Jurkat, Clone E6-1 (cell line): ENCODE measurements at places on chromosomes 2 and 18.

DNA sequence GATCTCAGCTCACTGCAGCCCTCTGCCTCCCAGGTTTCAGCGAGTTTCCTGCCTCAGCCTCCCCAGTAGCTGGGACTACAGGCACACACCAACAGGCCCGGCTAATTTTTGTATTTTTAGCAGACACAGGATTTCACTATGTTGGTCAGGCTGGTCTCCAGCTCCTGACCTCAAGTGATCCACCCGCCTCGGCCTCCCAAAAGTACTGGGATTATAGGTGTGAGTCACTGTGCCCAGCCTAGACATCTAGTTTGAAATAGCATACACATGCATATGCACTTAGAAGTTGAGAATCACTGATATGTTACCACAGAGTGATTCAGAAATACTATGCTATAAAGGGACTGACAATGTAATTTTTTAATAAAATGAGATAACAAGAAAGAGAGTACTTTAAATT, 69.8 kb upstream of the CDKL4 start:
- no peak for DNase-seq

DNA sequence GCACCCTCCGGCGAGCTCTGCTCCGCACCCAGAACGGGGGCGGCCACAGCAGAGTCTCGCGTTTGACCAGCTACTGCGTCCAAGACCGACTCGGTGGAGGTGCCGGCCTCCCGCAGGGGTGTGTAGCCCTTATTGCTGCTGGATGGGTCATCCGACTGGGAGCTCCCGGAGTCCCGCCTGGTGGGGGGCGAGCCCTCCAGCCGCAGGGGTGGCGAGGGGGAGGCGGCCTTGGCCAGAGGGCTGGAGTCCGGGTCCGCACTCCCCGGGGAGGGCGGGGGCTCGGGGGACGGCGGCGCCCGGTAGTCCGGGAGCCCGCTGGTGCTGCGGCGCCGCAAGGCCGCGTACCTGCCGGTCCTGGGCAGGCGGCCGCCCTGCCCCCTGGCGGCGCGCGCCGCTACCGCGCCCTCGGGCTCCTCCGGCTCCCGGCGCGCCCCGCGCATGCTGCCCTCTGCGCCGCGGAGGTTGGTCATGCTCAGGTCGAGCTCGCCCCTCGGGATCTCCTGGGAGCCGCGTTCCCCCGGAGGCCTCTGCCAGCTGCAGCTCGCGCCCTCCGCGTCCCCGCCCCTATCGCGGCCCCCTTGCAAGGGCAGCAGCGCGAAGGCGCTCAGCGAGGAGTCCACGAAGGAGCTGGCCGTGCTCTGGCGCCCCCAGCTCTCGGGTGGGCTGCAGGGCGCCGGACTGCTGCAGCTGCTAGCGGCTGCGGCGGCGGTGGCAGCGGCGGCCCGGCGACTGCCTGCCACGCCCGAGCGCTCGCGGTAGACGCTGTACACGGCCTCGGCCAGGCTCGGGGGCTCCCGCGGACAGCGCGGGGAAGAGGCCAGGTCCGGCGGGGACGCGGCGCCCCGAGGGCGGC, 4.8 kb downstream of the TMEM200C start:
- no peak for DNase-seq

GRCh38 chr2:129708221-129708967, 271.1 kb upstream of the RAB6C start:
- DNase-seq: no peak

- DNase-seq: no peak
Observed at GRCh38 chr2:141341444-141341843, 789.4 kb downstream of the LRP1B start.

- no peak for DNase-seq
Observed at GRCh38 chr2:190891889-190892288, 11.3 kb downstream of the GLS start.

GRCh38 chr2:190515687-190516086, 18.8 kb downstream of the NEMP2 start:
- DNase-seq: peak; percentile 66

GRCh38 chr2:71941726-71942525, 205.7 kb downstream of the CYP26B1 start:
- DNase-seq: no peak

GRCh38 chr2:238127165-238128060, 11.1 kb upstream of the KLHL30 start:
- DNase-seq: no peak

DNA sequence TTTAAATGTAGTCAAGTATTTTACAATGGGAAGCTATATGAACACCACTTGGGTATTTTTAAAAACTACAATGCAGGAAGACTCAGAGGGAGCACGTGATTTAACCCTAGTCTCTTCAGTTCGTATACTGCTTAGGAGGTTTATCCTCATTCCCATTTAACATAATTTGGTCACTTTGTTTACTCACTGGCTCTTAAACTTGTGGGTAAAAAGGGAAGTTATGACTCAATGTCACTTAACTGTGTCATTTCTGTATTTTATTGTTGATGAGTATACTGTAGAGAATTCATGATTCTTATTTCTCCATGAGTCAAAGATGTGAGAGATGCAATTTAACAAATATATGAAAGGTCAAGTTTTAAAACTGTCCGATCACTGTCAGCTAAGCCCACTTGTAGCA, 48.2 kb downstream of the SLC66A3 start:
- no peak for DNase-seq

DNA sequence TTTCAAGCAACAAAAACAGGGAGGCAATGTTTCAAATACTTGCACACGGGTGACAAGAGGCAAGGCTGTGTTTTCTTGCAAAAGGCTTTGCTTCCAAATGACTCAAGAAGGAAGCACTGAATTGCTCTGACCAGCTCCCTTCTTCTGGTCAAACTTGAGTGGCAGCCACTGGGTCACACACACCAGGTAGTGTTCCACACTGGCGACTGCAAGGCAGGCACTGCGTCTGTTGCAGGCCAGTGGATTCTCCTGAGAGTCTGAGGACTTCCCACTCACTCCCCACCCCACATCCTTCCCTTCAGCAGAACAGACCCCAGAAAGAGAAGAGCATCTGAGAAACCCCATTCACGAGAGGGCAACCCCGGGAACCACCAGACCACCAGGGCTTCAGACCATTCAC, 19.8 kb downstream of the PARD6G start:
- no peak for DNase-seq

DNA sequence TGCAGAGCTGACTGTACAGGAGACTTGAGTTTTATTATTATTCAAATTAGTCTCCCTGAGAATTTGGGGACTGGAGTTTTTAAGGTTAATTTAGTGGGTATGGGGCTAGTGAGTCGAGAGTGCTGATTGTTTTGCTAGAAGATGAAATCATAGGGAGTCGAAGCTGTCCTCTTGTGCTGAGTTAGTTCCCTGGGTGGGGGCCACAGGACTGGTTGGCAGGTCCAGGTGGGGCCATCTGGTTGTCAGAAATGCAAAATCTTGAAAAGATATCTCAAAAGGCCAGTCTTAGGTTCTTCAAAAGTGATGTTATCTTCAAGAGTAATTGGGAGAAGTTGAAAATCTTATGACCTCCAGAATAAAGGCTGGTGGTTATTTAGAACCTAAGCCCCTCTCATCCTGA, 267.3 kb downstream of the MYCN start:
- DNase-seq: no peak

DNA sequence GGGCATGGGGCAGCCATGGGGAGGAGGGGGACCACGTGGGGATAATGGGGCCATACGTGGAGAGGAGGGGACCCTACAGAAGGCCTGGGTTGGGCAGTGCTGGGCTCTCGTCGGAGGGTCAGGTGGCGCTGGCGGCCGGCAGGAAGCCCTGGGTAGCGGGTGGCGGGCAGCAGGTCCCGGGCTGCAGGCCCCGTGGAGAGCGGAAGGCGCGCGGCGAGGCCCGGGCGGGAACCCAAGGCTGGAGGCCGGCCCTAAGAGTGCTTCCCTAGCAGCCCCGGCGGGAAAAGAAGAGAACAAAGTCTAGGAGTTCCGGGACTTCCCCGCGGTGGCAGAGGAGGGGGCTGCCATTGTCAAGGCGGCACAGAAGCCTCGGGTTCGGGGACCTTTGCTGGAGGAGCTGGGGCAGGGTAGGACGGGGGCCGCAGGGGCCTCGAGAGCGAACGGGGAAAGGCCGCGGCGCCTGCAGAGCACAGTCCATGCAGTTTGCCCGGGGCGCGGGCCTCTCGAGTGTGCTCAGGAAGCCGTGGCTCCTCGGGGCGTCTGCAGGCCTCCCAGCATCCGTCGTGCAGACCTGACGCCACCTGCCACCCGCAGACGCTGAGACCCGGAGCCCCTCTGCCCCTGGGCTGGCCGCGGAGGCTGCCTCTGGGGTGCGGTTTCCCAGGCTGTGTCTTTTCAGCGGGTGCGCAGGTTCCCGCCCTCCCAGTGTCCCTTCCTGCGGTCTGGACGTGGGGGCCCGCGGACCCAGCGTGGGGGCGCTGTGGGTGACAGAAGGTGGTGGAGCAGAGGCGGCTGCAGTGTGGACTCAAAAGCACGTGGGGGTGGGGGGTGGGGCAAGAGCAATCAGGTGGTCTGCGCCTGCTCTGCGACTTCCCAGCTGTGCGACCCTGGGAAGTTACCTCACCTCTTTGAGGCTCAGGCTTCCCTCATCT, 19.4 kb upstream of the NCL start:
- DNase-seq: no peak

GRCh38 chr2:66850376-66850775, 415.5 kb downstream of the MEIS1 start:
- no peak for DNase-seq

DNA sequence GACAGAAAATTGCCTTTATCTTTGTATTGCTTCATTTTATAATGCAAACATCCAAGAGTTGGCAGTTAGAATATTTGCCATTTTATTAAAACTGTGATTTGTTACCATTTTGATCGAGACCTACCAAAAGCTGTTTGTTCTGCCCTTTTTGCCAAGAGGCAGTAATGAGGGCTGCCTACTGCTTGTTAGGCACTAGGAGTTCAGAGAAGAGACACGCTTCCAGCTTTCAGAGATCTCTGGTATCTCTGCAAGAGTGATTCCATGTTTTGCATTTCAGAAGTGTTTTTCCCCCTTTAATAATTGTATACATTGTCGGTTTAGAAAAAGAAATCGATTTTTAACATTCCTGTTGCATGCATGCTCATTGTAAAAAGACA, 628 bp downstream of the MRPL30 start:
- peak; percentile 18 for DNase-seq

DNA sequence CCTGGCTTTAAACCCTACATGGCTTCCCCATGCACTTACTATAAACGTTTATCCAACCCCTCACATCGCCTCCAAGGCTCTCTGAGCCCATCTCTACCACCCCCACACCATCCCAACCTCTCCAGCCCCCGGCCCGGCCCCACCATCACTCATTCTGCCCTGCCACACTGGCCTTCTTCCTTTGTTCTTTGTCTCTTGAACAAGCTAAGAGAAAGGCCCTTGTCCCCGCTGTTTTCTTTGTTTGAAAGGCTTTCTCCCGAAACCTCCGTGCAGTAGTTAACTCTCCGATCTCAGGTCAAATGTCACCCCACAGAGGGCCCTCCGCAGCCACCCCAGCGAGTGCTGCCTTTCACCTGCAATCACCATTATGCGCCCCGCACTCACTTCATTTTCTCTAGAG, 100.4 kb downstream of the AFF3 start:
- no peak for DNase-seq

- no peak for DNase-seq
Observed at GRCh38 chr2:216911886-216912285, 52.0 kb upstream of the TNP1 start.

DNA sequence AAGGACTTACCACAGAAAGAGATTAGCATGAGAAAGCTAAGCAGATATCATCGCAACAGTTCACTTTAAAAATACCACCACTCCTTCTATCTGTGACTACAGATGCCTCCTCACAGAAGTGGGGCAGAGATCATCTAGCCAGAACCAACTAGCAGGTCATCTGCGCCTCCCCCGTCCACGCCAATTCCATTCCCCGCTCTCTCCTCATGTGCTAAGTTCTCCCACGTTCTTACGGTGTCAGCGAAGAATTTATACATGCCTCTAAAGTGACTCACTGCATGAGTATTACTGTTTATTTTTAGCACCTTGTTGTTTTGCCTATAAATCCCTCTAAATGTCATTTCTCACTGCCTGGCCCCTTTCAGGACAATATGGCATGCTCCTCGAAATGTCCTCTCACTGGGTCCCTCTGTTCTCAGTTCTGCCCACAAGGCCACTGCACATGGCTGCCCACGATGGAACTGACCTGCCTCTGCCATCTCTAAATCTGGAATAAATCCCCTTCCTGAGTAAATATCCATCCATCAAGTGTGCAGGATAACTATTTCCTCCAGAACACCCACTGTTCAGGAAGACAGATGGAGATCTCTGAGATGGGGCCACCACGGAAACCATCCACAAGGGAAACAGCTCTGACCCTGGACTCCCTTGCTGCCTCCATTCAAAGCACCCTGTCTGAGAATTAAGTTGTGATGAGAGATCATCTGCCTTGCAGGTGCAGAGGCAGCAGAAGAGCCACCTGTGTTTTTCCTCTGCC, 137.7 kb downstream of the IRS1 start:
- DNase-seq: no peak

- no peak for DNase-seq
Observed at GRCh38 chr2:43126817-43127207, 99.6 kb downstream of the ZFP36L2 start.

DNA sequence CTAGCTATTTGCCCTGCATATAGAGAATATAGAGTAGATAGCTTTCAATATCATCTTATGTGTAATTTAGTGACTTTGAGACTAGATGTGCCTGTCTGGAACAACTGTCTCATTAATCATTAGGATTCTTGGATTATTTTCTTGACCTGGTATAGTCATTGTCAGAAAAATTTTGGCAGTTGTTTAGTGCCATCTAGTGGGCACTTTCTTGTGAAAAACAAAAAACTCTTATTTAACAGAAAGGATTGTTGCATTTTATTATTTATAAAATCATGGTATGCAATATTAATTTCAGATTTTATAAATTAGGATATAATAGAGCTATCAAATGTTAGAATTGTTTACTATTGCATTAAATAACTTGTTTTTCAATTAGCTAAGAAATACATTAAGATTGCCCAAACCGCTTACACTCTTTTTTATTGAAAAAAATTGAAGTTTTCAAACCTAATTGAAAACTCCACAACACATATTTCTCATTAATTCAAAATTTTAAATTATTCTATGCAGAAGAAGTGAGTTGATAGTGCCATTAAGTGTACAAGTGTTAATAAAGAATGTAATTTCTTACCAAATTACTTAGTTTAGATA, 80.3 kb downstream of the DYNAP start:
- DNase-seq: peak; percentile 28
